DMS79 (cell line): ENCODE measurements at places on chromosomes 4 and X.

DNA sequence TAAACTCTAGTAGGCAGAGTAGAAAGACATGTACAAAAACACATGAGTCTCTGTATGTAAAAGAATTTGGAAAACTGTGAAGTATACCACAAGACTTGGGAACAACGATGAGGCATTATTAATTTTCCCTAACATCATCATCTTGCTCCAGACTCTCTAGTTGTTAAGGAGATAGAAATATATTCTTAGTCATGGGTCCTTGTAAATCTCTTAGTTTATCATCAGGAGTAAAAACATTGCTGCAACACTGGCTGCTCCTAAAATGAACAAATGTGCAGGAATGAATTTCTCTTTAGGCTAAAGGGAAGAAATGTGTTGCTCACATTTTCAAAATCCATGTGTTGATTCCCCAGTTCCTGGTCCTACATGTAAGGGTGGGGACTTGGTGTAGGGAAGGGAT lies 384.6 kb downstream of the STIM2 start:
- no peak for DNase-seq

GRCh38 chr4:132097041-132097440 lies 1052.1 kb upstream of the PCDH10 start:
- DNase-seq: no peak

GRCh38 chr4:138406876-138407275 lies 164.7 kb upstream of the SLC7A11 start:
- DNase-seq: no peak

GRCh38 chrX:53930515-53931380 lies 113.5 kb downstream of the PHF8 start:
- no peak for DNase-seq

- no peak for DNase-seq
These were observed 98.7 kb downstream of the KLHL34 start for GRCh38 chrX:21559417-21559816.

GRCh38 chr4:83272900-83273299 lies 11.7 kb downstream of the COQ2 start:
- no peak for DNase-seq

DNA sequence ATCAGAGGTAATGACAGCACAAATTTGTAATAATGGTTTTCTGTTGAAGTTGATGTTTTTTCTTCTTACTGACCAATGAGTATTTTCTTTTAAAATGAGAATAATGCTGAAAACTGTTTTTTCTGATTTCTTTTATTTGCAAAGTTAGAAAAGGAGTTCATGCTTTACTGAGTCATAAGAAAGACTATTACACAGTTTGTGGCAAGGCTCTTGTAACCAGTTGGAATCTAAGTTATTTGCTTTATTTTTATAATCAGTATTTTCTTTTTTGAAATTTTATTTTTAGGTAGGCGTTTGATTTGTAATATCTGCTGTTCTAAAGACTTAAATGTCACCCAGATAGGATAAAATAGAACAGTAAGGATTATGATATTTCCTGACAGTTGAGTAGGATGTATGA lies 25.5 kb downstream of the ANAPC4 start:
- DNase-seq: no peak

- DNase-seq: no peak
These were observed 638.7 kb downstream of the FSTL5 start for GRCh38 chr4:161525121-161525520.

DNA sequence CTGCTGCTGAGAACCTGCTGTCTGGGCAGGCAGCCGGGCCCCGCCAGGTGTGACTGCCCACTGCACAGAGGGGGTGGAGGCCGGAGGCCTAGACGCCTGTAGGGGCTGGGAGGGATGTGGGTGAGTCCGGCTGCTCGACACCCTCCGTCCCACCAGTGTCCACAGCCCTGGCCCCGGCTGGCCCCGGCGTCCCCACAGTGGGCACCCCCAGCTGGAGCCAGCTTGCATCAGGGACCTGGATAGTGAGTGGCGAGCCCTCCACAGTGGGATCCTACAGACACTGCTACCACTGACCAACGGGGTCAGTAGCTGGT lies 34.7 kb upstream of the SPON2 start:
- no peak for DNase-seq

- no peak for DNase-seq
These were observed 74.6 kb upstream of the AP1S2 start for GRCh38 chrX:15929194-15929593.

GRCh38 chr4:7434766-7435150 lies at the start of gene PSAPL1:
Gene PSAPL1, minus strand, starts transcription at chr4:7434930. Its CDS starts 51 bp downstream, at chr4:7434879.
- no peak for DNase-seq

GRCh38 chrX:104343428-104344129 lies 88.8 kb upstream of the ESX1 start:
- no peak for DNase-seq

DNA sequence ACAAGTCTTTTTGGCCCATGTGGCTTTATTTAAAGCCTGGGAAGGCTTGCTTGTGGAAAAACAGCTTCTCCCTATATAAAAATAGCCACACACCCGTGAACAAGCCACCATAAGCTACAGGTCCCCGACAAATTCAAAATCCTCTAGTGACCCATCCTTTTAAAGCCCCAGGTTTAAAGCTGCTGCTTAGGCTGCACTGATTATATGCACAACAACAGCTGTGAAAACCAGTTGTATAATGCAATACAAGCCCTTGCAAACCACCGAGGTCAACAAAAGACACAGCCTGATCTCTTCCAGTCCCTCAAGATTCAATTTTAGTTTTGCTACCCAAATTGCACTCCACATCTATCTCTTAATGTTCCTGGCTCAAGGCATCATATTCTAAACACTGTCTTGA lies 186.0 kb upstream of the WDFY3 start:
- DNase-seq: no peak

GRCh38 chrX:130498653-130499274 lies 97.0 kb downstream of the RBMX2 start:
- DNase-seq: no peak

- peak; percentile 24 for DNase-seq
These were observed 27.3 kb upstream of the GPRASP2 start for GRCh38 chrX:102684772-102685520.

DNA sequence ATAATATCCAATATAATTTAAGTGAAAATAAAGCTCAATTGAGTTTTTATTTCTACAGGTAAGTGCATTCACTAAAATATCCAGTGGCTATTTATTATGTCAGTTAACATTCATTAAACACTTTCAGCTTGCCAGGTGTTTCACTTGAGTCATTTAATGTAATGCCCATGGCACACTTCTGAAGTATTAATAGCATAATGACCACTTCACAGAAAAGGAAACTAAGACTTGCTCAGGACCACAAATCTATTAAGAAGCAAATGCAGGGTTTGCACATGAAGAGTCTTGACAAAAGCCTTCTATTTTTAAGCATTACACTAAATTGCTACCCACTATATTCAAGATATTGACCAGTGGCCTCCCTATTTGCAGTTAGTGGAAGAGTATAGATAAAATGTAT lies 612.7 kb downstream of the KCTD8 start:
- DNase-seq: no peak

- no peak for DNase-seq
These were observed 26.1 kb upstream of the ZCCHC13 start for GRCh38 chrX:74277846-74278245.

DNA sequence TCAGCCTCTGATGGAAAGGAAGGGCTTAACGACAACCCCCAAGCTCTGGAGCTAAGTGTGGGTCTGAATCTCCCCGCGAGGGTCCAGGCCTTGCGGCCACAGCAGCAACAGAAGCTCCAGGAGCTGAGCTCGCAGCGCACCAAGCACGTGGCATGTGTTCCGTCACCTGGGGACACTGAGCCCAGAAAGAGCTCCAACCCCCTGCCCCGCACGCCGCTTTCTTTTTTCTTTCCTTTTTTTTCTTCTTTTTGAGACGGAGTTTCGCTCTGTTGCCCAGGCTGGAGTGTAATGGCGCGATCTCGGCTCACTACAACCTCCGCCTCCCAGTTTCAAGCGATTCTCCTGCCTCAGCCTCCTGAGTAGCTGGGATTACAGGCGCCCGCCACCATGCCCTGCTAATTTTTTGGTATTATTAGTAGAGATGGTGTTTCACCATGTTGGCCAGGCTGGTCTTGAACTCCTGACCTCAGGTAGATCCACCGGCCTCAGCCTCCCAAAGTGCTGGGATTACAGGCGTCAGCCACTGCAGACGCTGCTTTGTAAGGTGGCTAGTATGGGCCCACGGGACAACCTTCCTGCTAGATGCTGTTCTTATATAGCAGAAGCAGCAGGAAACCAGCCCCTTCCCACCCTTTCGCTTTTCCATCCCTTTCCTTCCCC lies 685 bp upstream of the TNIP2 start:
- no peak for DNase-seq

- no peak for DNase-seq
These were observed 3.9 kb upstream of the EGFL6 start for GRCh38 chrX:13565511-13565910.

DNA sequence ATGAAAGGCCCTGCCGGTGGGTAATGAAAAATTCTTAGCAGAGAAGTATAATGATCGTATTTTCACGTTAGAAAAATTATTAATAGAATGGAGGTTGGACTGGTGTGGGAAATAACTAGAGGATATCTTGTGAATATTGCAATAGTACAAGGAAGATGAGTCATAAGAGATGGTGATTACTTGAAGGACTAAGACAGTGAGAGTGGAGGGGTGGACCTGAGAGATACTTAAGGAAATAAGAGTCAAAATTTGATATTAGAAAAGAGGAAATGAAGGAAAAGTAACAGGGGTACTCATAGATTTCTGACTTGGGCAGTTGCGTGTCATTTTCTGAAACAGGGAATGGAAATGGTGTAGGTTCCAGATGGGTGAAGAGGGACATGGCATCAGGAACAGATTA lies 1.7 kb upstream of the USP53 start:
- DNase-seq: no peak

- no peak for DNase-seq
These were observed 250.7 kb downstream of the ARAP2 start for GRCh38 chr4:35993606-35994005.

DNA sequence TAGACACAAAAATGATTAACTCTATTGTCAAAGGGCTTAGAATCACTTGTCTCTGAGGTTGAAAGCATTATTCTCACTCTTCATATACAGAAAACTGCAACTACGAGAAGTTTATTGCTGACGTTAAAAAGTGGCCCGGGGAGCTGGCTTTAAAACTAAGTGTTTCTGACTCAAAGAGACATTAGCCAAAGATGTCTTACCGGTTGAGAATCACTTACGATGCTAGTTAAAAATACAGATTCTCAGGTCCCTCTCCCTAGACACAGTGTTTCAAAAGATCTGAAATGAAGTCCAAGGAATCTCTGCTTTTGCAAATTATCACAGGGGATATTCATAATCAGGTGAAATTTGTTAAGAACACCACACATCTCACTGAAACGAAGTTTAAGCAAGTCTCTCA lies 1.2 kb downstream of the GNPDA2 start:
- no peak for DNase-seq

- no peak for DNase-seq
These were observed 58.7 kb upstream of the STARD8 start for GRCh38 chrX:68588602-68589371.

DNA sequence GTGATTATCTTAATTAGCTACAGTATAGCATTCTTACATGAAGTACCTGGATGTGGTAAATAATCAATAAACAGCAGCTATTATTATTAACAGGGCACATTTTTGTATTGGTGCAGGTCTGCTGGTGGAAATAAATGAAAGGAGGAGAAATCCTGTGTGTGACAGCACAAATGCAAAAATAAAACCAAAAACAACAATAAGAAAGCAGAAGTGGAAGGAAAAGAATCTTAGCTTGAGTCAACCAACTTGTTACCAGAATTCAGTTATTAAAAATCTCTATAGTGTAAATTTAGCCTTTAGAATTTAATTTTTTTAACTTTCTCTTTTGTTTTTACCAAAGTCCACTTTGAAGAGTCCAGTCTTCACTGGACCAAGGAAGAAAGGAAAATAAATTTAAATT lies 63.1 kb upstream of the LSM6 start:
- DNase-seq: no peak

DNA sequence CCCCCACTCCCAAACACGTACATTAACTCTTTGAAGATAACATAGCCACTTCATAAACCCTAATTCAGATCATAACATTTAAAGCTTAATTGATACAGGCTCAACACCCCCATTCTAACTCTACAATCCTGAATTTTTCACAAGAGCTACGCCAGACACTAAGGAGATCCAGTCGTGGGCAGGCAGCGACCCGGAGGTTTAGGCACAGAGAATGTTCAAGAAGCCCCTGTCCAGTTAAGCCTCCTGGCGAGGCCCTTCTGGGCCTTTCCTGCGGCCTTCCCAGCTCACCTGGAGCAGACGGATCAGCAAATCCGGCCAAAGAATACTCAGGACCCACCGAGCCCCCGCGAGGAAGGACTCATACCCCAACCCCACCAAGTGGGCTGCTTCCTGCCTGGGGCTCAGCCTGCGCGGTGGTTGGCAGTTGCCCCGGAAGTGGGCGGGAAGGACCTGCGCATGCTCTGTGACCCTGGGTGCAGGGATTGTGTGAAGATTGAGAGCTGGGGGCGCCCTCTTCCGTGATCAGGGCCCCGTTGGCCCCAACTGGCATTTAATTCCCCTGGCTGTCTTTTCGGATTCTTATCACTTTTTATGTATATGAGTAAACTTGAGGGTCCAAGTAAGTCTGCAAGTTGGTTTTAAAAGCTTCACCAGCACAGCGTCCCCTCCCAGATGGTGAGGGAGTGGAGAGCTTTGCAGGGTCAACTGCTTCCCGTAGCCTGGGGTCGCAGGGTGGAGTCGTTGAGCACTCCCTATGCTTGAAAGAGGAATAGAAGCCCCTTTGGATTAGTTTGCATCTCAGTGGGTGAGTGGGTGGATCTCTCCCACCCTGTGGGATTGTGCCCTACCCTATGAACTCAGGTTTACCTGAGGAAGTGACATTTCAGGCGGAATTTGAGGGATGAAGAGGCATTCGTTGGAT lies at the start of gene TRIM61:
TSS of gene TRIM61 (minus strand) at position 415 of the 922 bp plus-strand sequence. CDS start 7,655 bp downstream, outside the sequence.
- DNase-seq: no peak

- DNase-seq: no peak
These were observed 172.7 kb upstream of the FRG1 start for GRCh38 chr4:189767941-189768340.

DNA sequence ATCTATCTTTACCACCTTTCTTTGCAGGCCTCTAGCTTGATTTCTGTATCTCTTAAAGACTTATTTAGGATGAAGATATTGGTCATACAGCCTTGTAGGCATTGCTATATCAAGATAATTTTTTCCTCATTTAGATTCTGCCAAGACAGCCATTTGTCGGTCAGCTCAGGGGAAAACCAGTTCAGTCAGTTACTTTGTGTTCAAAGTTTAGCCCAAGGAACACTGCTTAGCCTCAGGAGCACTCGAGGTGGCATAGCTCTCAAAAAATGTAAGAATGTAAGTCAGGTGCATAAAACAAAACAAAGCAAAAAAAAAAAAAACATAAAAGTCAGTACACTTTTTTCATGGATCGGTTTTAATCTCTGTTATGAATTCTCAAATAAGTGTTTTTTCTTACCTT lies 43.4 kb downstream of the NRK start:
- DNase-seq: no peak

DNA sequence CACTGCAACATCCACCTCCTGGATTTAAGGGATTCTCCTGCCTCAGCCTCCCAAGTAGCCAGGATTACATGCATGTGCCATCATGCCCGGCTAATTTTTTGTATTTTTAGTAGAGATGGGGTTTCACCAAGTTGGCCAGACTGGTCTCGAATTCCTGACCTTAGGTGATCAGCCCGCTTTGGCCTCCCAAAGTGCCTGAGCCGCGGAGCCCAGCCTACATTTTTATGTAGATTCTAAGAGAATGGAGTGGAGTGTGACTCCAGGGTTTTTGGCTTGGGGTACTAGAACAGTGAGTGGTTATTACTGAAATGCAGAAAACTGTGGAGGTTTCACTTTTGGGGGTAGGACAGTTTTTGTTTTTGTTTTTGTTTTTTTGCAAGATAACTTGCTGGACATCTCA lies 806.0 kb downstream of the ADGRL3 start:
- DNase-seq: no peak

GRCh38 chr4:58679886-58680285 lies 1569.7 kb upstream of the IGFBP7 start:
- DNase-seq: no peak
